ENCODE measurements at places on chromosomes 2 and 18. TPM values are rescaled to one million over a fixed set of nuclear protein-coding genes. Genes with fewer than 3 reads are reported as not detected.

Gene POTEC
- polyA plus RNA-seq: not detected

GRCh38 chr18:10417664-10418063 is 36.8 kb upstream of the APCDD1 start:
- DNase-seq: no peak

- no peak for DNase-seq
Observed at GRCh38 chr2:165161510-165161909, 42.3 kb downstream of the SCN3A start.

- no peak for DNase-seq
Observed at GRCh38 chr2:188659656-188660406, 314.3 kb upstream of the COL3A1 start.

GRCh38 chr2:60536746-60537145 is 16.7 kb downstream of the BCL11A start:
- DNase-seq: no peak

- DNase-seq: no peak
Observed at GRCh38 chr2:3453190-3453999, 65.9 kb downstream of the ADI1 start.

DNA sequence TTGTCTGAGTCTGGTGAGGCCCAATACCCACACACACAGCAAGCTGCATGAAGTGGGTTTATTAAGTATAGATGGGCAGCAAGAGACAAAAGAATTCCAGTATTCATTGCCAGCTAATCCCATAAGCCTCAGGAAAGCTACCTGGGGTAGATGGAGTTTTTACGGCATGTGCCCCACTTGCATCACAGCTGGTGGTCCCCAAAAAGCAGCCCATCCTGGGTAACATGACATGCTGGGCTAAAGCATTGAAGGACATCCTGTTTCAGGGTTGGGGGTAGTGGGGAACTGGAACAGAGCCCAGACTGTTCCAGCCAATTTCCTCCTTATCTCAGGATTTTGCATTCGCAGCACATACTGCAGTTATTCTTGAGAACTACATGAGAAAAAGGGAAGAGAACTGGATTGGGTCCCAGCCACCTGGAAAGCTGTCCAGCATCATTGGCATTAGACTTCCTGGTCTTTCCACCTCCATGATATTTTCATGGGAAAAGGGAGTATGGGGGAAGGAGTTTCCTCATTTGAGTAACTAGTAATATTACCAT is 240.1 kb upstream of the MMADHC start:
- no peak for DNase-seq

DNA sequence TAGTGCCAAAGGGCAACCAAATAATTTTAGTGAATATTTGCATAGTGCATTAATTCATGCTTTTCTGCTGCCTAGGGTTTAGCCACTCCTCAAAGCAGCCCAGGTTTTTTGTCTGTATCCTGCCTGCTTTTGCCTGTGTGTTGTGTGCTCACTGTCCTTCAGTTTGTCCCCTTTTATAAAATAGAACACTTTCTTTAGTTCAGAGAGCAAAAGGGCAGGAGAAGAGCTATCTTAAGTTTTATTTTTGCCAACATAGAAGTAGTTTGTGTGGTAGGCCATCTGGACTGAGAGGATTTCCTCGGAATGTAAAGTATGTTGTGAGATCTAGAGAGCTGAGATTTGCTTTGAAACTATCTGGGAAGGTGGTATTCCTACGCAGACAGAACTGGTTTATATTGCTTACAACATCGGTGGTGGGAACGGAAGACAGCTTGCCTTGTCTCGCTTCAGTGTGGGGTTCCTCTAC is 64.9 kb downstream of the EML4 start:
- DNase-seq: no peak

DNA sequence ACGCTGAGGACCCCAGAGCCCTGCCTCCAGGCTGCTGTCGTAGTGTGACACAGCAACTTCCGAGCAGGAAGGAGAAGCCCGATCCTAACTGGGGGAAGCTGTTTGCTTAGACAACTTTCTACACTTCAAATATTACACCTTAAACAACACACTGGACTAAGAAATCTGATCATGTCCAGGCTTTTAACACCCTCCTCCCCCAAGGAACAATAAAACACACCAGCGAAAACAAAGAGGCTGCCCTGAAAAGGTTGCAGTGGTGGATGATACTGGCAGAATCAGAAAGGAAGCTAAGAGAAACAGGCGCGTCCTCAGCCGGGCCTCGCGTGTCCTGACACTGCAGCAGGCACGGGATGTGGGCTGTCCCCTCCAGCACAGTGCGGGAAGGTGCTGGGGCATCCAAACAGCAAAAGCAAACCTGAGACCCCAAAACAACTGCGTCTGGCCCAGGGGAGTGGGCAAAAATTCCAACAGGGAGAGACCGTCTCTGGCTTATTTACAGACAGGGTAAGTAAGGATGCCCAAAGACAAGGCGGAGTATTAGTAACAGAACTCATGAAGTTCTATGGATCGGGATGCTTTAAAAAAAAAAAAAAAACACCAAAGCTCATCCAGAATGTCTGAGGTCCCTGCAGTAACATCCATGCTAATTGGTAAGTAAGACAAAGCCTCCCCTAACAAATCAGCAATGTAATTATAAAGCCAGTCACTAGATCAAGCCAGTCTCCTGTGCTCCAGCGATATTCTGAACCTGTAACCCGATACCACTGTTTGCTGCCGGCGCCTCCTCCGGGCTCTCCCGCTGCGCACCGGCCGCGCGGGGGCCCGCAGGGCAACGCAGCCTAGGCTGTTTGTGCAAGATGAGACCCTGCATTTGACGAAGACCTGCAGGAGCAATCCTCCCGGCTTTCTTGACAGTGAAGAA is 9.0 kb downstream of the SERTAD2 start:
- peak; percentile 81 for DNase-seq

- DNase-seq: no peak
Observed at GRCh38 chr2:176833671-176834070, 378.9 kb upstream of the HNRNPA3 start.

DNA sequence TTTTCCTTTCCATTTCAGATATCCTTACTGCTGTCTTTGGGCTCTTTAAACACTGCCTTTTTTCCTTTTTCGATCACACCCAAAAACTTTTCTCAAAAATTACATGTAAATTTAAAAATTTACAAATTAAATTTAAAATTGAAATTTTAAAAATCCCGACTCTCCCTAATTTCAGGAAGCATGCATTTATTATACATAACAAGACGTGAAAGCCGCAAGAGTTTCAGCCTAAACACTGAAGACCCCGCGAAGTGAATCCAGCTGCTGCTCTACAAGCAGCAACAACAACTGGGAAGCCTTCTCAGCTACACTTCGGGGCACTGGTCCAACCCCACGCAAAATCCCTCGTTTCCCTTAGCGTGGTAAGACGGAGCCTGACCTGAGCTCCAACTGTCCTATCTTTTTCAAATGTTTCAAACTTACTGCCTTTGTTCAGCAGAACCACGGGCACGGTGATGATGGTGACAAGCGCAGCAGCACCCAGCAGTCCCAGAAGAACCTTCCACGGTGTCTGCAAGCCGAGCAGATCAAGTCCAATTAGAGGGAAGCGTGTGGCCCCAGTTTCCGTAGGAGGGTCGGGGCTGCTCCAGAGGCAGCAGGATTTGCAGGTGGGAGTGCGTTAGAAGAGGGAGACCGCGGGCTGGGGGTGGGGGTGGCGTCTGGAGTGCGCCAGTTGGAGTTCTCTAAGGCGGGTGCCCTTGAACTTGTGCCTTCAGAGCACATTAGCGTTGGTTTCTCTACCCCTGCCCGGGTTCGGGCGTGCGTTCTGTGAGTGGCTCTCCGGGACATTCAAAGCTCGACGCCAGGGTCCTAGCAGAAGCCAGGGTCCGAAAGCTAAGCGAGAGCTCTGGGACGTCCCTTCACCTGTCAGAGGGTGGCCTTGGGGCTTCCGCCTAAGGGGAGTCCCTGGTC is 783 bp downstream of the DPP4 start:
- DNase-seq: peak; percentile 28

DNA sequence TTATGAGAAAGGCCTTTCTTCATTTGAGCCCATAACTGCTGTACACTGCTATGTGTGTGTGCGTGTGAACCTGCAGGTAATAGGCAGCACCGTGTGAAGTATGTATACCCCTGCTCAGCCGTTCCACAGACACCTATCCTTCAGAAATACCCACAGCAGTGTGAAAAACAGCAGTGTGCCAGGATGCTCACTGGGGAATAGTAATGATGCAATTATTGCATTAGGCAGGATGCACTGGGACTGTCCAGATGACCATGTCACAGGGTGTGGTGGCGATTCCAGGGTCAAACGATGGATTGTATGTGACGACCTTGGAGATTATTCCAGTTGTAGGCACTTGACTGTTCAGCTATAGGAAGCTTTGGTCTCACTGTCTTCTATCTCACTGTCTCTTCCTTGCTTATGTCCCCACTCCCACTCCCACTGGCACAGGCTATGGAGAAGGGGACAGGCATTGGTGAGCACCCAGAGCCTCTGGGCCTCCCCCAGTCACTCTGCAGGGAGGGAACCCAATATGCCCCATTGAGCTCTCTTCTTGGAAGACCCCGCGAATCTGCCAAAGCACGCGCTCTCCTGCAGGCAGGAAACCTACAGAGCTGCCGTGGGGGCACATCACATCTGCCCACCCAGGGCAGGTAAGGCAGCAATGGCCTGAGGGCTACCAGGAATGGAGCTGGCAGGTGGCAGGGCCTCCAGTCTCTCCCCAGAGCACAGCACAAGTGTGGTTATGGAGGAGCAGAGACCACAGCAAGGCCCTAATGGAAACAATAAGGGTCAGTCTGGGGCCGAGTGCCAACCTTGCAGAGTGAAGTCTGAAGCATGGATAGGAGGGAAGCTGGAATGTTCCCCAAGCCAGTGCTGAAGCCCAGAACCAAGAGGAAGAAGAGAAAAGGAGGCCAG is 518.9 kb upstream of the RAB6C start:
- DNase-seq: no peak

DNA sequence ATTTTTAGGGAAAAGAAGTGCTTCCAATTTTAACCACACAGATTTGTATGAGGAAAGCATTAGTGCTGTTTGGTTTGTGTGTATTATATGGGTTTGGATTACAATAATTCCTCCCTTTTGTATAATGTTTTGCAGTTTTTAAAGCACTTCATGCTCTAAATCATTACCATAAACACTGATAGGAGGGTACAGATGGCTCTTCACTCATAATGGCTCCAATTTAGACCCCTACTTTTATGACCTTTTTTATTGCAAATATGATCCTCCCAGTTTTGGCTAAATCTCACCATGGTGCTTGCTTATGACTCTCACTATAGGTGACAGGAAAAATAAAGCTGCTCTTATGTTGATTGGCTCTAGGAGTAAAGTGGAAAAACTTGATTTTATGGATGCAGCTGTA is 23.8 kb upstream of the TMEM17 start:
- DNase-seq: no peak

DNA sequence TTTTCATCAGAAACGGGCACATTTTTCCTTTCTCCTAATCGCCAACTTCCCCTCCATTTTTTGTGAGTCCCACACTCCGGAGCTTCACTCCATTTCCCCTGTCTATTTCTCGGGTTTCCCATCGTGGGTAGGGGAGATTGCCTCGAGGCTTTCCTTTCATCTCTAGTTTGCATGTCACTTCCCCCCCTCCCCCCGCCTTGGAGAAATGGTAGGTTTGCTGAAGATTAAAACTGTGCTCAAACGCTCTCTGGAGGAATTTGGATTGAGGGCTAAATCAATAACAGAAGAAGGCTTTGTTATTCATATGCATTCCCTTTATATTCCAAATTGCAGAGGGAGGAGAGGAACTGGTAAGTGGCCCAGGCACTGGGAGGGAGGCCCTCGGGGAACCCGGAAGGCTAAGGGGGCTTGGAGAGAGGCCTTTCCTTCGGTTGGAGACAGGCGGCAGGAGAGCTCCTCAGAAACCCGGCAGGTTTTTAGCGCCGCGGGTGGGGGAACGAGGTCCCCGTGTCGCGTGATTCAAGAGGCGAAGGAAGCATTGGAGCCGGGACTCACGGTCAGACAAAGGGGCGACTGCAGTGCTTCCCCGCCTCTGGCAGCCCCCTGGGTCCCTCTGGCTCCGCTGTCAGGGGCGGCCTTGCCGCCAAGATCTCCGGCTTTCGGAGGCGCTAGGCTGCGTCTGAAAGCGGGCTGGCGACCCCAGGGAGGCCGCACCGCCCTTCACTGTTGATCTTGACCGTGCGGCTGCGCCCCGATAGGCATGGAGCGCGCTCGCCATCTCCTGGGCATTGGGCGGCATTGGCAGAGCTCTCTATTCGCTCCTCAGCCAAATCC is 2.4 kb upstream of the HOXD12 start:
- DNase-seq: no peak

GRCh38 chr2:44233450-44234128 is 41.7 kb upstream of the SLC3A1 start:
- no peak for DNase-seq

Gene SKA1
- 0.19 TPM for polyA plus RNA-seq

DNA sequence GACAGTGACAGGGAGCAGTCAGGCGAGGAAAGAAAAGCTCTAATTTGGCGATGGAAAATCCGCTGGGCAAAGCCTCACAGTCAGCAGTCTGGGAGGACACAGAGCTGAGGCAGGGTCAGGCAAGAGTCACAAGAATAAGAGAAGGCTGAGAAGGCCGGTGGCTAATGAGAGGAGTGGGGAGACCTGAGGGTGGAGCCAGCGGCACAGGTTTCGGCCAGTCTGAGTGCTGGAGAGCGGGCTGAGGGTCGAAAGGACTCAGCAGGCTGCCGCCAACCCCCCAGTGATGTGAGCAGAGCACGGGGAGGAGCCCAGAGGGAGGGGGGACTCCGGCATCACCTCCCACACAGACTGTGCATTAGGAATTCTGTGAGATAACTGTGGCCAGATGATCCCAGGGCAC is 500.6 kb upstream of the MYT1L start:
- DNase-seq: no peak

DNA sequence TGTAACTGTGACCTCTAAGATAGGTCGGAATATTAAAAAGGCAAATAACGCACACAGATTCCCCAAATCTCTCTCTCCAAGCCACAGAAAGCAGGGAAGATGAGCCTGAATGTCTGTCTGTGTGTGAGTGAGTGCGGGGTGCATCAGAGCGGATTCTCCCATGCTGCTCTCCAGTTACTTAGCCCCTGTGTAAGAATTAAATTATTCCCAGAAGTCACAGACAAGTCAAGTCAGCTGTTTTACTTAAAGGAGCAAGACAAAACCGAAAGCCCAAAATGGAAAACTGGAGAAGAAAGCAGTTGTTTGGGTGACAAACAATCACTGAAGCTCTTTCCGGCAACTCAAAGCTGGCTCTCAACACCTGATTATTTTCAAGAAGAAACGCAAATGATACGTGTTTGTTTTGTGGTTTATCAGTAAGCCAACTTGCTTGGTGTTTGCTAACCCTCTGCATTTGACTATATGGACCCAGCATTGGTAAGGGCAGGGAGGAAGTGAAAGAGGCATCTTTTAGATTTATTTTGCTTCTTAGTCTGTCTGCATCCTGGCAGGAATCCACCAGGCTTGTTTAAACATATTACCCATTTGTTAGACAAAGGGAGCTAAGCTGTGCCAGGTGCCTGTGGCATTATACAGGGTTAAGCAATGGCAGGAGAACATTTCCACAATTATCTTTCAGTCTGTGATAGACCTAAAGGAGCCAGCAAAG is 121.5 kb upstream of the CREB1 start:
- DNase-seq: no peak

Gene KCNK3
- 11.4 TPM for polyA plus RNA-seq

- no peak for DNase-seq
Observed at GRCh38 chr2:238657132-238658053, 190.5 kb upstream of the TWIST2 start.

Data from urinary bladder (tissue), 4 donors.